ENCODE measurements at places on chromosomes 11 and 22.

DNA sequence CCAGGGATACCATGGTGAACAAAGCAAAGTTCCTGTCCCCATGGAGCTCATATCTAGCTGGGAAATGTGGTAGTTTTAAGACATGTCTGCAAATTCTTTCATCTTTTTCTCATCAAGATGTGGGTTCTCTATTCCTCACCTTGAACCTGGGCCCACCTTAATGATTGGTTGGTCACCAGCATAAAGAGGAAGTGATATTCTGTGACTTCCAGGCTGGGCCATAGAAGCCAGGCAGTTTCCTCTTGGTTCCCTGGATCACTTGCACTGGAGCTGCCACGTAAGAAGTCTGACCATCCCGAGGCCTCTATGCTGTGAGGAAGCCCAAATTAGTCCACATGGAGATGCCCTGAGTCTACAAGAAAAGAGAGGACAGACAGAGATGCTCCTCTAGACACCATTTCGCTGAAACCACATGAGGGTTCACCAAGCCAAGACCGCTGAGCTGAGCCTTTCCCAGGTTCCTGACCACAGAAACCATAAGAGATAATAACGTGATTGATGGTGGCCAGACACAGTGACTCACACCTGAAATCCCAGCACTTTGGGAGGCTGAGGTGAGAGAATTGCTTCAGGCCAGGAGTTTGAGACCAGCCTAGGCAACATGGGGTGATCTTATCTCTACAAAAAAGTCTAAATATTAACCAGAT is 119.5 kb upstream of the ISX start:
- no peak for DNase-seq

DNA sequence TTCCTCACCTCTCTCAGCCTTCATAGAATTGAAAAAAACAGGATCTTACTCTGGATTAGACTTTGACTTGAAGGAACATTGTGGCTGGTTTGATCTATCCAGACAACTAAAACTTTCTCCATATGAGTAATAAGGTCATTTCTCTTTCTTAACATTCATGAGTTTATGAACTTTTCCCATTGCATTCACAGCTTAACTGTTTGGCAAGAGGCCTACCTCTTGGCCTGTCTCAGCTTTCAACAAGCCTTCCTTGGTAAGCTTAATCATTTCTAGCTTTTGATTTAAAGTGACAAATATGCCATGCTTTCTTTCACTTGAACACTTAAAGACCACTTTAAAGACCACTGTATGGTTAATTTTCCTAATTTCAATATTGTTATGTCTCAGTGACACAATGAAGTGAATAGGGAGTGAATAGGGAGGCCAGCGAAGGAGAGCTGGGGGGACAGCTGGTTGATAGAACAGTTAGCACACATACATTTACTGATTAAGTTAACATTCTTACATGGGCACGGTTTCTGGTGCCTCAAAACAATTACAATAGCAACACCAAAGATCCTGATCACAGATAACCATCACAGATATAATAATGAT is 17.0 kb downstream of the IMMP1L start:
- DNase-seq, result no peak

GRCh38 chr11:86678823-86679222 is 6.4 kb upstream of the ME3 start:
- no peak for DNase-seq

DNA sequence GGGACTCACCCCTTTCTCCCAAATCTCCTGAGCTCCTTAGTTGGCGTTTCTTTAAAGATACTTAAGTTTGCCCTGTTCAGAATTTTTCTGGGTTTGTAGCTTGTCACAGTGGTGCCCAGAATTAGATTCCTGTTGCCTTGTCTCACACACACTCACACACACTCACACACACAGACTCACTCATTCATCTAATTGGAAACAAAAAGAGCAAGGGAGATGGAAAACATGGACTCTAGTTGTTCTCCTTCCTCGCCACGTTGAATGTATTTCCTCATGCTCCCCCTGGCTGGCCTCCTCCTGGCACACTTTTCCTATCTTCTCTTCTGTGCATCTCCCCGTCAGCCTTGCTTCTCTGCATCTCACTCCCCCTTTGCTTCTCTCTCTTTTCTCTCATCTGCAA is 752.3 kb downstream of the NTM start:
- DNase-seq, result no peak

DNA sequence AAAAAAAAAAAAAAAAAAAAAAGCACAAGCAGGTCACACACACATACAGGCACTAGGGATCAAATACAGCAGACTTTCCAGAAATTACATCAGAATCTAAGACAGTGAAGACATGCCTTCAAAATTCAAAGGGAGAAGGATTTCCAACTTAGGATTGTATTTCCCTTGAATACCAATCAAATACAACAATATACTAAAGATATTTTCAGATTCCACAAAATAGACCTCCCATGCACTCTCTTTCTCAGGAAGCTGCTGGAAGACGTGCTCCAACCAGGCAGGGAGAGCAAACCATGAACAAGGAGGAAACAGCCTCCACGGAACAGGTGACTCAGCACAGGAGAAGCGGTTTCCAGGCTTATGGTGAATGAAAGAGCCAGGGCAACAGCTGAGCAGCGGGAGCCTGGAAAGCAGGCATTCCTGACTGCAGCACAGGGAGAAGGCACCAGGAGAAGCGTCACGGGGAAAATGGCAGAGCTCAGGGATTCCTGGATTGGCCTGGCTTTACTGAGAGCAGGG is 32.0 kb downstream of the TMEM184B start:
- no peak for DNase-seq

DNA sequence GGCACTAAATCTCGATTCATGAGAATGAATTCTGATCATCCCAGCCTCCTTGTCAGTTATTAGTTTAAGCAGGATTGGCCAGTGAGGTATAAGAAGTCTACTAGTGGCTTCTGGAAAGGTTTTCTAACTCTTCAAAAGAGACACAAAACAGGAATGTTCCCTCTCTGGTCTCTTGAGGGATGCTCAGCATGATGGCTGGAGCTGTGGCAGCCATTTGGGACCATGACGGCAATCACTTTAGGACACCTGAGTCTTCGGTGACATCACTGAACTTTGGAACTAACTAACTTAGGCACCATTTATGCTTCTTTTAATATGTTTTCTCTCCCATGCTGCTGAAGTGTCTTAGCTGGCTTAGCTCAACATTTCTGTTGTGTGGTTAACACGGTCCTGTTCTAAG is 20.2 kb upstream of the CRY2 start:
- DNase-seq, result no peak

DNA sequence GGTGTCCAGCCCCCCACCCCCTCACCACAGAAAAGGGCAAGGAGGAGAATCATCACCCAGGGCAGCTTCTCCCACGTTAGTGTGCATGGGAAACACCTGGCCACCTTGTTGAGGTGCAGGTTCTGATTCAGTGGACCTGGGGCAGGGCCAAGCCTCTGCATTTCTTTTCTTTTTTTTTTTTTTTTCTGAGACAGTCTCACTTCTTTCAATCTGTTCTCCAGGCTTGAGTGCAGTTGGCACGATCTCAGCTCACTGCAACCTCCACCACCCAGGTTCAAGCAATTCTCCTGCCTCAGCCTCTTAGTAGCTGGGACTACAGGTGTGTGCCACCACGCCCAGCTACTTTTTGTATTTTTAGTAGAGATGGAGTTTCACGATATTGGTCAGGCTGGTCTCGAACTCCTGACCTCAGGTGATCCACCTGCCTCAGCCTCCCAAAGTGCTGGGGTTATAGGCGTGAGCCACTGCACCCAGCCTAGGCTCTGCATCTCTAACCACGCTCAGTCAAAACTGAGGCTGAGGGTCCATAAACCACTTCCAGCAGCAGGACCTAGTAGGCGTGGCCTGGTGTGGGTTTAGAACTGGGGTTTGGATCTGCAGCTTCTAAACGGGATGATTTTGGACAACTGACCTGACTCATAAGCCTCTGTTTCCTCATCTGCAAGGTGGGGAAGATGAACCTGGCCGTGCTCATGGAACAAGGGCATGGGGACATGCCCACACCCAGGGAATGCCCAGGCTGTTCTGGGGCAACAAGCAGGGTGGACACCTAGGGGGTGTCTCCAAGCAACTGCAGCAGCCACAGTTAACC is 734 bp downstream of the ZP1 start:
- DNase-seq, result no peak

- DNase-seq, result no peak
Observed at GRCh38 chr11:1019321-1019910, 17.1 kb downstream of the MUC6 start.

DNA sequence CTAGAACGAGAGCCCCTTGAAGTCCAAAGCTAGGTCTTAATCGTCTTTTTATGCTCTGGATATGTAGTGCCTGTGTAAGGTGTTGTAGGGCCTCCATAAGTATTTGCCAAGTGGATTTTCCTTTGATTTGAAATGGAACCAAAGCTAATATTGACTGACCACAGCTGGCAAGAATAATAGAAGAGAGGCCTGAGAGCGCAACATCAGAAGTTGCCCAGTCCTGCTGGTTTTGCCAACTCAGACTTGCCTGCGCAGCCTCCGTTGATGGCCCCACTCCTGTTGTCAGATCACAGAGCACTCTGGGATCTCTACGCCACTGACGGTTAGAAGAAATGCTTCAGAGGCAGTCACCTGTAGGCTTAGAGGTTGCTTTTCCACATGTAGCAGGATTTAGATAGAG is 251.2 kb downstream of the TENM4 start:
- DNase-seq, result no peak

DNA sequence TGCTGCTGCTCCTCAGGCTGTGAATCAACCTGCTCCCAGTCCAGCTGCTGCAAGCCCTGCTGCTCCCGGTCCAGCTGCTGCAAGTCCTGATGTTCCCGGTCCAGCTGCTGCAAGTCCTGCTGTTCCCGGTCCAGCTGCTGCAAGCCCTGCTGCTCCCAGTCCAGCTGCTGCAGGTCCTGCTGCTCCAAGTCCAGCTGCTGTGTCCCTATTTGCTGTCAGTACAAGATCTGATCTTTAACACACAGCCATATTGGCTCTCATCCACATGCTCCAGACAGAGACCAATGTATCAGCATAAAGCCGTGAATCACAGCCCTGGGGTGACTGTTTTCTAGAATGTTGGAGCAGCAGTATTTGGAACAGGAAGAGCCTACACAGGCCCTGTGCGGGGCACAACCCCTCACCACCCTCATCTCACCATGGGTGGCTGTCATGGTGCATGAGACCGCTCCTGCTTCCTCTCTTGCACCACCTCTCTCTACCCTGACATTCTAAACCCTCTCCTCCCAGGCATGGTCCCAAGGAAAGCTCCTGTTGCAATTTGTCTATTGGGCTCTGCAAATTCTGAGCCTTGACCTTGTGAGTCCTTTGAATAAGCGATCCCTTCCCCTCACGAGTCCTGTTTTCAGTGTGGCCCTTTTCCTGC is 3.5 kb downstream of the KRTAP5-10 start:
- no peak for DNase-seq

GRCh38 chr11:22433094-22433455 is 94.9 kb downstream of the SLC17A6 start:
- DNase-seq, result no peak

GRCh38 chr22:48635031-48635430 is 1192.6 kb downstream of the BRD1 start:
- DNase-seq, result no peak

GRCh38 chr11:95586155-95586554 is 203.4 kb downstream of the FAM76B start:
- DNase-seq, result no peak
